Activated CD4-positive, CD25-positive, alpha-beta regulatory T cell (primary cell): ENCODE measurements at places on chromosomes 3 and 15.

GRCh38 chr3:134291319-134292254, 40.9 kb upstream of the RYK start:
- no peak for DNase-seq

- DNase-seq: no peak
Observed at GRCh38 chr15:52680761-52681160, 1.6 kb upstream of the ATOSA start.

DNA sequence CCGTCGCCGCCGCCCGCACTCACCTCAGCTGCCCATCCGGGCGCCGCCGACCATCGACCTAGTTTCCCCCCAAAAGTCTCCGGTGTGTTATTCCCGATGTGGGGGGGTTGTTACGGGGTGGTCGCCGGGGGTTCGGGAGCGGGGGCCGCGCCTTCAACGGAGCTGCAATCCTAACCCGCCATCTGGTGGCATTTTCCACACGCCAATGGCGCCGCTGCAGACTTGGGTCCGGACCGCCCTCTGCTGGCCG, at the start of gene STAG1:
TSS of gene STAG1 (minus strand) at position 207 of the 250 bp plus-strand sequence. CDS start 121,480 bp downstream, outside the sequence.
- no peak for DNase-seq

DNA sequence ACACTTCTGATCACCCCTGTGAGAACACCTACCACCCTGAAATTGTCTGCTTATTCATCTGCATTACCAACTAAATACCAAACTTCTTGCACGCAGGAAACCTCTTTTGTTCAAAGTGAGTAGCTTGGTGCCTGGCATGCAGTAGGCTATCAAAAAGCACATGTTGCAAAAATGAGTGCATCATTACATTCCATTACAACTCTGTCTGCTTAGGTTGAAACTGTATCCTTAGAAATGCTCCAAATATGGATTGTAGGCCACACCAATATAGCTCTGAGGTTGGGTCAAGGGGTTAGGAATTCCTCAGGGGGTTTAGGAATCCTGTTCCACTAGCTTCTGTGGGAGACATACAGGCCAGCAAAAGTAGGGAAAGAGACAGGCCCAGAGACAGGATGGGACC, 107.2 kb downstream of the THRB start:
- DNase-seq: no peak

DNA sequence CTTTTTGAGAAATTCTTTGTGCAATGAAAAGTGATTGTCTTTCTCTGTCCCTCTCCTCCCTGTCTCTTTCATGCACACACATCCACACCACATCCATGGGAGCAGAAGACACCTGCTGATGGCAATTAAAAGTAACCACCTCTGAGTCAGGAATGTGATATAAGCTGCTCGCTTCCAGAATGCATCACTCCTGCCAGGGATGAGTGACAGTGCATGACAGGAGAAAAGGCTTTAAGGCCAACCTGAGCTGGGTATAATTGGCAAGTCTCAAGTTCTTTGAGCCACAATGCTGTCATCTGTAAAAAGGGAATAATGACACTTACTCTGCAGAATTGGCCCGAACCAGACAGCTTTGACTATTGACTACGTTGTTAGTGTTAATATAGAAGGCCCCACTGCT, 59.6 kb downstream of the UBP1 start:
- no peak for DNase-seq

GRCh38 chr3:2921903-2922302, 188.3 kb downstream of the IL5RA start:
- DNase-seq: no peak

DNA sequence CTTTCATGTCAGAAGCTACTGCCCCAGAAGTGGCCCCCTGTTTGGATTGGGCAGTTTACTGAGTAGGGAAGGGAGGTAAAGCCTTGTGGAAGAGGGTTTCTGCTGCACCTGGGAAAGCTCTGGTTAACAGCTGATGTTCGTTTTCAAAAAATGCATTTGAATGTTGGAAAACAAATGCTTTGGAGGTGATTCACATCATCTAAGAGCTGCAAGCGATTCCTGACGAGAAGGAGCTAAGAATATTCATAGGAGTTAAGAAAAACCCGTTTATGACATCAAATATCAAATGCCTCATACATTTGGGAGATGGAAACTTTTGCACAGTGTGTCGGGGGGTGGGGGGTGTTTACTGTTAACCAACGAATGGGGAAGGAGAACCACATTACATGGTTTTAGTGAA, 183.8 kb upstream of the NR2F2 start:
- DNase-seq: no peak
